GDM1 (cell line): ENCODE measurements at places on chromosomes 6 and 20.

DNA sequence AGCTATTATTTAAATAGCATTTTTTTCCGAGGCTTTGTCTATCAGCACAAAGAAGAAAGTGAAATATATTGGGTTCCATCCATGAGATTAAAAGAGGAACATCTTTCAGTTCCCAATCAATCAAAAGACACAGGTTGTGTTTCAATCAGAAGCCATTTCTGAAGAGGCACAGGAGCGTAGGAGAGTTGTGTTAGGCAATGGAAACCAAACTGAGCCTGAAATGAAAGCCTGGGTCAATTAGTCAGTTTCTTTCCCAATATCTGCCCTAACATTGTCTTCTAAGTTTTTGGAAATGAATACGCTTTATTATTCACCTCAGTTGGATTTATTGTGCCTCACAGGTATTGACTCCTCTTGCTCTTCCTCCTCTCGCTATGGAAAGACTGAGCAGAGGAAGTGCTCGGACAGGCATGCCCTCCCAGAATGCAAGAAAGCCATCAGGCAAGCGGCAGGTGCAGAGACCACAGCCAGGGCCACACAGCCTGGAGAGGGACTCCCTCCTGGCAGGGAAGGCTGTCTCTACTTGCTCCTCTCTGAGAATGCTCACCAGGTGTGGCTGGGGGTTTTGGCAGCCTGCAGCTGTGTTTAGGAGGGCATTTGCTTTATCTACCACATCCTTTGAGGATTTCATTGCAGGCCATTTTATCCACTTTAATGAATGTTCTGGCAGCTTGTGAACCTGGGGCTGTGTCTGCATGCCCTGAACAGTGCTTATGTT lies 100.8 kb upstream of the NEDD9 start:
- no peak for DNase-seq

GRCh38 chr6:126372626-126373025 lies 32.7 kb downstream of the CENPW start:
- no peak for DNase-seq

DNA sequence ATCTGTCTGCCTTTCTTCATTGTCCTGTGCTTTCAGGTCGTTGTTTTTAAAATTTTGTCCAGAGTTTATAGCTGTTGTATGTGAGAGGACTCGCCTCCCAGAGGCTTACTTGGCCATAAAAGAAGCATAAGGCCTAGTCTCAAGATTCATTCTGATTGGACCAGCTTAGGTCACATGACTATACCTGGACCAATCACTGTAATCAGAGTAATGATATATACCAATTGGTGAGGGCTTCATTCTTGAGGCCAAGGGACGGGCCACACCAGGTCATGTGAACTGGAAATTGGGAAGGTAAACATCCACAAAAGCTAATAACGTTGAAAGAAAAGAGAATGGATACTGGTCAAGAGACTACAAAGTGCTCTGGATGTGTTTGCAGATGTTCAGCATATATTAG lies 141.4 kb upstream of the SULF2 start:
- DNase-seq = no peak

- DNase-seq = no peak
Measured at GRCh38 chr6:23181356-23182110, 612.2 kb downstream of the HDGFL1 start.

DNA sequence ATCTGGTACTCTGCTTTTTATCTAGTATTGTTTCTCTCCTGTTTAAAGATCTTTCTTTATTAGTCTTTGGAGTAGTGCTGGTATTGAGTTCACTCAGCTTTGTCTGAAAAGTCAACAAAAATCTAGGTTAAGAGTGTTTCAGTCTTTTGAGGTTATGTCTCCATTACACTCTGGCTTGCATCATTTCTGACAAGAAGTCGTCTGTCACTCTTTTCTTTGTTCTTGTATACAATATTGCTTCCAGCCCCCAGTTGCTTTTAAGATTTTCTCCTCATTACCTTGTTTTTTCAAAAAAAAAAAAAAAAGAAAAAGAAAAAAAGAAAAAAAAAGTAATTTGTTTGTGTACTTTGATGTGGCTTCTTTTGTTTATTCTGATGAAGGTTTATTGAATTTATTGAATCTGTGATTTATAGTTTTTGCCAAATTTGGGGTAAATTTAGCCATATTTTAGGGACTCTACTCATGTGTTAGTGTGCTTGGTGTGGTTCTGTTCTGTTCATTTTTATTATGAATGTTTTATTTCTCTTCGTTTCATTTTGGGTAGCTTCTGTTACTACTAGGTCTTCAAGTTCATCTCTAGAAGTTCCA lies 408.9 kb downstream of the CDKAL1 start:
- no peak for DNase-seq

DNA sequence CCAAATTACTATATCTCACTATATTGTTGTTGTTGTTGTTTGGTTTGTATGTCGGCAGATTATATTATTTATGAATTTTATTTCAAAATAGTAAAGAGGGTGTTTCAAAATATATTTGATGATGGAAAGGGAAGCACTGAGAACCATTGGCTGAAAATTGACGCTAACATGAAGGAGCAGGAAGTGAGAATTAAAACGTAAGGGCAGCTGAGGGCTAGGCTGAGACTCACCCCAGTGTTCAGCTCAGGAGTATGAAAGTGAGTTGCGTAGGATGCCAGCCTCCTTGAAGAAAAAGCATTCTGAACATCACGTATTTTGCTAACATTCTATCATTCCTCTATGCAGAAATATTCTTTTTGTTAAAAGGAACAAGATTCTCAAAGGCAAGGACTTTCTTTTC lies 10.7 kb upstream of the IPCEF1 start:
- no peak for DNase-seq

DNA sequence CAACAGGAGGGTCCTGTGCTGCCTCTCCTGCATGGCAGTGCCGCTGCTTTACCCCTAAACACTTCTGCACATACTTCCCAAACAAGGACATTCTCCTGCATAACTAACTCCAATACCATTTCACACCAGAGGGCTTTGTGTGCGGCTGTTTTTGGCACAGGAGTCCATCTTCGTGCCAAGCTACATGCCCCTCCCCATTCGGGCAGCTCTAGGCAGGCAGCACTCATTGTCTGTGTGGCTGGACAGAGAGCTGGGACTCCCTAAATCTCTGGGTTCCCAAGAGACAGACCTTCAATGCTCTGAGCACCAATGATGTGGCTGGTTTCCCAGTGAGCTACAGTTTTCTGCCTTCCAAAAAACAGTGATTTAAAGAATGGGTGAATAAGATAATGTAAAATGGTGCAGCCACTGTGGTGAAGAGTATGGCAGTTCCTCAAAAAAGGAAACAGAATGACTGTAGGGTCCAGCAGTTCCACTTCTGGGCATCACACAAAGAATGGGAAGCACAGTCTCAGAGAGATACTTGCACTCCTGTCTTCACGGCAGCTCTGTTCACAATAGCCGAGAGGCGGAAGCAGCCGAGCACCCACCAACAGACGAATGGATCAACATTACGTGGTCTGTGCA lies 80.3 kb upstream of the DUSP22 start:
- DNase-seq = no peak

GRCh38 chr6:48766349-48766748 lies 655.4 kb upstream of the PTCHD4 start:
- no peak for DNase-seq

- no peak for DNase-seq
Measured at GRCh38 chr6:56759521-56759920, 116.8 kb upstream of the DST start.

- no peak for DNase-seq
Measured at GRCh38 chr20:33724439-33725094, 4.5 kb upstream of the PXMP4 start.

GRCh38 chr6:151179321-151179720 lies 60.4 kb upstream of the AKAP12 start:
- no peak for DNase-seq

DNA sequence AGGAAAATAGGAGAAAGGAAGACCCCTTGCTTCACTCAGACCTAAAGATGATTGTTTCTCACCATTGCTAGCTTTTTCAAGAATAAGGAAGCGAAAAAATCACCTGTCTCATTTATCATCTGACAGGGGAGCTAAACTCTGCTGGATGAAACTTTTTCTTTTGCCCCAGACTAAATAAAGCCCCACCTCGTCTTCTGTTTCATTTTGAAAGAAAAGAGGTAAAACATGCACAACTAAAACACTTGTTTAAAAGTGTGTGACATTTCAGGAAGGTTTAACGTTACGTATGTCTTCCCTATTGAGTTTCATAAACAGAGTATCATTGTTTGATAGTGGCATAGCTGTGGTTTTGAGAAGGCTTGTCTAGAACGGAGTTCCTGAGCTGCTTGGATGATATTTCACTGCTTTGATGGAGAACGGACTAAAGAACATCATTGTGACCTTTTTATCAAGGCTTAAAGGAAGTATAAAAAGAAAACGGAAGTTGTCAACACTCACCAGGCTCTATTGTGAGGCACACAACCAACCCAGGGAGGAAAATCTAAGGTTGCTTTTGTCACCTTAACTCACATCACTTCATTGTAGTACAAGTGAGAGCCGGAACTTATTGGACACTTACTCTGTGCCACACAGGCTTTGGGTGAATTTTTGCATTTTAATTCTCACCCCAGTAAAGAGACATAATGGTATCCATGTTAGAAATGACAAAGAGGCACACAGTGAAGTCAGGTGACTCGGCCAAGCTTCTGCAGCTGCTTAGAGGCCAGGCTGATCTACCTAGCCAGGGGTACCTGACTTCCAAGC lies 29.5 kb downstream of the TSHZ2 start:
- no peak for DNase-seq
